Left colon (tissue), 2 donors: ENCODE measurements at places on chromosomes 3 and 15. TPM values are rescaled to one million over a fixed set of nuclear protein-coding genes. Genes with fewer than 3 reads are reported as not detected.

DNA sequence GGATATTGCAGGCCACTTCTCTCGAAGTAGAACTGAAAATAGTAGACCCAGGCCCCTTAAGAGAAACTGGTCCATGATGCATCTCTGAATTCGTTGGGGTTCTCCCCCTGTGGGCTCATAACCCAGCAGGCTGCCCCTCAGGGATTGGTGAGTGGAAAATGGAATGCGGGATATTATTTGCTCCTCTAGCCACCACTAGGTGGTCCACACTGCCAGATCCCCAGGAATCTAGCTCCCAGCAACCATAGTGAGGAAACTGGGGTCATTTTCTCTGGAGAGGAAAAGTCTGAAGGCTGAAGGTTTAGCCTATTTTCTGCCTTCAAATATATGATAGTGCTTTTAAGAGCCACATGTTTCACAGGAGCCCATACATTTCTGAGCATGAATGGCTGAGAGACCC is 6.7 kb downstream of the CX3CR1 start:
- DNase-seq: no peak

DNA sequence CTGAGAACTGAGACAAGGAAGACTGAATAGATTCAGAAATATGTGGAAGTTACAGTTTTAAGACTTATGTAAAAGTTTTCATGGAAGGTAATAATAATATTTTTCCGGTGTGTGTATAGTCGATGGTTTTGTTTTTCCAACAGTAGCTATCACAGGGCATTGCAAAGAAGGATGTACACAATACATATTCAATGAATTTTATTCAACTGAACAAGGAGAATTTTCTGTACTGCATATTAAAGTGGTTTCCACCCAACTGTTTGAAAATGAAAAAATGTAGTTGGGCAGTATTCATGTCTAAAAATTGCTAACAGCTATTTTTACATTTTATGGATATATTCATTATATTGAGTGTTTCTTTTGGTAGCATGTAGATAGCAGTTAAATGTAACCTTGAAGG is 350.3 kb upstream of the ATP10A start:
- DNase-seq: no peak

DNA sequence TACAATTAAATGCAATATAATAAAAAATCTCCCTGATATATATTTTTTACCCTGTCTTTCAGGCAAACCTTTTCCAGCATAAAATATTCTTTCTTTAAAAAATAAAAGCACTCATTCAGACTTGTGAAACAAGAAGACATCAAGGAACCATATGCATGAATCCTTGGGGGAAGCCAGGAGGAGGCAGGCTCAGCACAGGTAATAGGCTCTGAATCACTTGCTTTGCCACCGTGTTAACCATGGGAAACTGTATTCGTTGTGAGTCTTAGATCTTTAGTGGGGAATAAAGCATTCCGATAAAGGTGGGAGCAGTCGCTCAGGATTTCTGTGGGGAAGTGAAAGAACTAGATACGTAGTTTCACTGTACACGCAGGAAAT is 42.4 kb downstream of the FBN1 start:
- no peak for DNase-seq

- DNase-seq: no peak
Observed at GRCh38 chr3:113783463-113783862, 36.6 kb downstream of the ATP6V1A start.

GRCh38 chr15:80323285-80323684 is 71.3 kb upstream of the CTXND1 start:
- DNase-seq: no peak

DNA sequence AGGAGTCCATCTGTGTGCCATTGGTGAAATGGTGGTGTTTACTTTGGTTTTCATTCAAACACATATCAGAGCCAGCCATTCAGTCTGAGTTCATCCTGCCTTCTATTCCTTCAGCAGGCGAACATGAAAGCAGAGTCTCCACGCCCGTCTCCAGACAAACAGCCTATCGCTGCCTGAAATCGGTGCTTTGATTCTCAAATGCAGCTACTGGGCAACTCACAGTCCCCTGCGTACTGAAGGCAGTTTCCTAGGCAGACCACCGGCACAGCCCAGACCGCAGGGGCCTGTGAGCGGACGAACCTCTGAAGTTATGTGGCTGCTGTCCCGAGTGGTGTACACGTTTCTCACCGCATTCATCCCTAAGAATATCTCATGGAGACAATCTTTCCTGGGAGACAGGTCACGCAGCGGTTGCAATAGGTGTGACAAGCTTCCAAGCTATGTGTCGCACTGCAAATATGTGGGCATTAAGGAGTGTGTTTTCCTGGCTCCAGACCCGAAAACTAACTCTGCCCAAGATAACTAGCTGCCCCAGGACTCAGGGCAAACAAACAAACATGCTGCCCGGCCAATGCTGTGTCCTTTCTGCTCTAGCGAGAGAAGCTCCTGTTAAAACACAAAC is 16.9 kb upstream of the RYR3 start:
- DNase-seq: no peak

ZDHHC23 gene
- total RNA-seq: 48.3 TPM

- no peak for DNase-seq
Observed at GRCh38 chr3:30694148-30694547, 87.7 kb downstream of the TGFBR2 start.

DNA sequence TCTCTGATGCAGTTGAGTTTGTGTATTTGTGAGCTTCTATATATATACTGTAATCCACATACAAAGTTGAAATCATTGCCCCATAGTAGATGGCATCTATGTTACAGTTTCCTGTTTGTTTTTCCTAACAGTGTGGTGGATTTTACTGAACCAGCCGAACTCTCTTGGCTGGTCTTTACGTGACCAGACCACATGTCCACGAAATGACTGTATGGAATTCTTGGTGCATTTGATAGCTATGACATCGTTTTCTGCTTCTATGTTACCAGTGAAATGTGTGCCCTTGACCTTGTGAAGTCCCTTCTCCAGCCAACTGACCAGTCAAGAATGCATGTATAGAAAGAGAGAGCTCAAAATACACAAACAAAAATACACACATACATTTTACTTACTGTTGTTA is 1.8 kb downstream of the KCNMB2 start:
- no peak for DNase-seq

DNA sequence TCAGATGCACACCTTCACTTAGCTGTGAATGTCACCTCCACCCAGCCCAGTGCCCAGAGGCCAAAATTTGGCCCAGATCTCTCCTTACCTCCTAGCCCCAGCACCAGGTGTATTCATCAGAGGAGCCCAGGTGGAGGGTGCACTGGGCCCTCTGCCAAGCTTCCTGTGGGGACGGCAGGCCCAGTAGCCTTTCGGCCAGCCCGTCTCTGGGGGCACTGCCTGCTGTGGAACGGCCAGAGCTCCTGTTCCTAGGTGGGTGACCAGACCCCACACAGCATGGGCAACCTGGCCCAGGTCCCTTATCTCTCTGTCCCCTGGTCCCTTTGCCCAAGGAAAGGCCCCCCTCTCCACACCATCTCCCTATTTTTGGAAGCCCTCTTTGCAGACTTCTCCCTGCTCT is 67.8 kb downstream of the AAGAB start:
- no peak for DNase-seq

ARGFX gene
- total RNA-seq: not detected

GRCh38 chr15:98530570-98530969 is 117.8 kb upstream of the IGF1R start:
- DNase-seq: no peak

- DNase-seq: no peak
Observed at GRCh38 chr3:33240261-33240660, 21.7 kb upstream of the SUSD5 start.

DNA sequence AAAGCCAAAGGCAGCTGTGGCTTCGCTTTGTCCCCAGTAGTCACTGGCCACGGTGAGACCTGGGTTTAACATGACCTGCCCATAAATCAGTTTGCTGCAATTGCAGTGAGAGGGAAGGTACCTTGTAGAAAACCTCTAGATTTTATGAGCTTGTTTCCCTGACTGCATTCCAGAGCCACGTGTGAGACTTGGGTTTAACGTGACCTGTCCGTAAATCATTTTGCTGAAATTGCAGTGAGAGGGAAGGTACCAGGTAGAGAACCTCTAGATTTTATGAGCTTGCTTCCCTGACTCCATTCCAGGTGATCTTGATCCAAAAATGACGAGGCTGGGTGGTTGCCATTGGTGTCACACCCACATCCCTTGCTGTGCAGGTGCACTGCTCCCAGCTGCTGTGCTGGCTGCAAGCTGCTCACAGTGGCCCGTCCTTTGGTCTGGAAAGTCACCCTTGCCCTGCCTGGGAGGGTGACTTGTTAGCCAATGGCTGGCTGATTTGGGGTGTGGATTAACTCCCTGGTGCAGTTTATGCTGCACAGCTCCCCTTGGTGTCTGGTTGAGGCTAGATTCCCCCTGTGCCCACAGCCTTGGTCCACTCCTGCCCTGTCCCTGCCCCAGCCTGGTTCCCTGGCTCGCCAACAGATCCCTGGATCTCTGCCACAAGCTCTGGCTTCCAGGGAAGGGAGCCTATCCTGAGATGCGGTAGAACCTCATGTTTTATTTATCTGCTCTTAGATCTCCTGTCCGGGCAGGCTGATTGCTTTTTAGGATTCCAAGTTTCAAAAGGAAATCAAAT is 192.7 kb upstream of the CTDSPL start:
- DNase-seq: peak; percentile 74

ATP13A4 gene
- total RNA-seq: 10.7 TPM

DNA sequence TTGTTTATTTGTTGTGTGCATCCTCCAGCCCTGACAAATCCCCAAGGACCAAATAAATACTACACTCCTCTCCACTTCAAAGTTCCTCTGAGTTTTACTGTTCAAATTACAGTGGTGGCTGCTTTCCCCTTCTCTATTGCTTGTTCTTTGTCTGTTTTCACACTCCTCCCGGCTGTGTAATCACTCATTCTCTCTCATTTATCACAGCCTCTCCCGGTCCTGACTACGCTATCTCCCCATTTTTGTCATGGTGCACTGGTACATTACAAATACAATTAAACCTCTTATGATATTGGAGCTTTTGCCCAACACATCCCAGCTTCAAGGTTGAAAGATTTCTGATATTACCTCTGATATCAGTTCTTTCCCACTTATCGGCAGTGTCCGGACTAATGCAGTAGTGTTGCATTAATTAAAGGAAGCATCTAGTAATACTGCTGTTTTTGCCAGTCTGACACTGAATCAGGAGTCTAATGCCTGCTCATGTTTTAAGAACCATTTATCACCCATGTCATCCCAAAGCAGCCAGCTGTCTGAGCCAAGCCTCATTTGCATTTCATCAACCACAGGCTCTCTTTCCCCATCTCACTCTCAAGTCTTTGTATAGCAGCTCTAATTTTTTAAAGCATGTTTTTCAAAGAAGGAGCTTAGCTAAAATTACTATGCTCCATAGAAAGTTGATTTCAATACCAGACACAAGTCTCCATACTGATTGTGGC is 740.5 kb downstream of the ROBO2 start:
- DNase-seq: no peak

ATRIP gene
- 4.4 TPM for total RNA-seq

DNA sequence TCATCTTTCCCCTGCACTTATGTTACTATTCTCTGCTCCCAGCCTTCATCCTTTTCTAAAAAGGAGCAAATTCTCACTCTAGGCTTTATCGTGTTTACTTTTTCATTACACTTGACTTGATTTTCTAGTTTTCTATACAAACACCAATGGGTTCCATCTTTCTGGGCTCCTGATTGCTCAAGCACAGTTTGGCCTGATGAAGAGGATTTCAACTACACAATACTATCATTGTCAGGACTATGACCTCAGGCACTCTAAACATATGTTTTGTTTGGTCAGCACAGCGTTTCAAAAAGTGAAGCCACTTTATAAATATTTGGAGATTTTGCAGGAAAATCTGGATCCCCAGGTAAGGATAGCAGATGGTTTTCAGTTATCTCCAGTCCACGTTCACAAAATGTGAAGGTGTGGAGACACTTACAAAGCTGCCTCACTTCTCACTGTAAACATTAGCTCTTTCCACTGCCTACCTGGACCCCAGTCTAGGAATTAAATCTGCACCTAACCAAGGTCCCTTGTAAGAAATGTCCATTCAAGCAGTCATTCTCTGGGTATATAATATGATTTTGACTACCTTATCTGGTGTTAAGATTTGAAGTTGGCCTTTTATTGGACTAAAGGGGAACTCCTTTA is 86.2 kb downstream of the TGFBR2 start:
- no peak for DNase-seq

TYRO3 gene
- total RNA-seq: 2.6 TPM

GOLGA8K gene
- not detected for total RNA-seq

GRCh38 chr3:125232401-125232800 is 19.9 kb upstream of the SLC12A8 start:
- DNase-seq: no peak

DNA sequence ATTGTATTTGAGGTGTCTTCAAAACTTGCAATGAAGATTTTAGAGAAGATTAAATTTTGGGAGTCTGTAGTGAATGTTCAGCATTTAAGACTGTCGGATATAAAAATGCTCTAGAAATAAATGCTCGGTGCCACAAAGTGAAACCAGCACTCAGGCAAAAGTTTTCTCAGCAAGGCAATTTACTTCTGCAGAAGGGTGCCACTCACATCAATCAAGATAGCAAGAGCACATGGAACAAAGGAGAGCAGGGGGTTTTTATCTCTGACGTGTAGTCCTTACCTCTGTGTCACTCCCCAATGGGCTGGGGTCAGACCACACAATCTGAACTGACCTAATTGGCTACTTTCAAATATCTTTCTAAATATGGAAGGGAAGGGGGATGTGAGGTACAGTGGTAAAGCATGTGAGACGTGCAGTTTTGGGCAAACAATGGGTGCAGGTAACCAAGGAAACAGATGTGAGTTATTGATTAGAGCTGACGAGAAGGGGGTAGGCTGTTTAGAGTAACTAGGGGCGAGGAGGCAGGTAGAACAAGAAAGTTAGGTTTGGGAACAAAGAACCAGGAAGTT is 23.4 kb upstream of the FXR1 start:
- no peak for DNase-seq

- DNase-seq: no peak
Observed at GRCh38 chr3:182501856-182502255, 291.4 kb upstream of the ATP11B start.

GRCh38 chr3:32309654-32310242 is 71.3 kb downstream of the CMTM8 start:
- DNase-seq: no peak

- DNase-seq: no peak
Observed at GRCh38 chr3:147906285-147906684, 497.1 kb downstream of the ZIC1 start.

- DNase-seq: no peak
Observed at GRCh38 chr3:128725547-128726022, 398 bp upstream of the RAB7A start.

GRCh38 chr3:12139111-12139511 is 19.6 kb downstream of the TIMP4 start:
- no peak for DNase-seq

DNA sequence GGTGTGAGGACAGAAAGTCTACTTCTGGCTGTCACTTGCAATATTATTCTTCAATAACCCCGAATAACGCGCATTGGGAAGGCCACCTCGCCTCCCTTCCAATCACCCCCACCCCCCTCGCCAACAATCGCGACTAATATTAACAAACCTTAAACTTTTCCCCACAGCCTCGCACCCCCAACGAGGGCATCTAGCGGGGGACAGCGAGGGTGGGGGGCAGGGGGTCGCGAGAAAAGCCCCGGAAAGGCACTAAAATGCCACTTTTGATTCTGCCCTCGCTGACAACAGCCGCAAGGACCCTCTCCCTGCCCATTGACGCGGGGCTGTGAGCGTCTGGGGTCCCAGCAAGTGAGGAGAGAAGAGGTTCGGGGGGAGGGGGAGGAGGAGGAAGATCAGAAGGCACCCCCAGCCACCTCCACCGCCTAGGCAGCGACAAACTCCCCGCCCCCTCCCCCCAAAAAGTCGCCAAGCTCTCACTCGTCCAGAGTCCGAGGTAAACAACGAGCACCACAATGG is 868 bp downstream of the SATB1 start:
- no peak for DNase-seq

GOLGA6L7 gene
- not detected for total RNA-seq
